ENCODE measurements at places on chromosomes 3 and 15.

DNA sequence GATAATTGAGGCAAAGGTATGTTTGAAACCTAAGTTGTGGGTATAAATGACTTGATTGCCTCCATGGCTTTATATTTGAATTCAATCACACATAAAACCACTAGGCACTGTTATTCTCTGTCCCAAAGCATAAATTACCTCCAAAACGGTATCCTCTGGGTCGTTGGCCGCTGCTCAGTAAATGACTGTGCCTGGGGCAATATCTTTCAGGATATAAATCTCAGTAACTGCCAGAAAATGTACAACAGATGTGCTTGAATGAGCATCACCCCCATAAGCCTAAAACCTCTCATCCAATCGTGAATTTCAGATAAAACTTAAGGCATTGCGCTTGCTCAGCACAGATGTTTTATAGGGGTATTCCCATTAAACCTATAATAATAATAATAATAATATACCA is 19.0 kb upstream of the C3orf49 start:
- DNase-seq: no peak

- no peak for DNase-seq
These were observed 72.0 kb upstream of the RASGRP1 start for GRCh38 chr15:38636597-38636996.

- DNase-seq: no peak
These were observed 521.2 kb upstream of the GOLIM4 start for GRCh38 chr3:168616915-168617314.

DNA sequence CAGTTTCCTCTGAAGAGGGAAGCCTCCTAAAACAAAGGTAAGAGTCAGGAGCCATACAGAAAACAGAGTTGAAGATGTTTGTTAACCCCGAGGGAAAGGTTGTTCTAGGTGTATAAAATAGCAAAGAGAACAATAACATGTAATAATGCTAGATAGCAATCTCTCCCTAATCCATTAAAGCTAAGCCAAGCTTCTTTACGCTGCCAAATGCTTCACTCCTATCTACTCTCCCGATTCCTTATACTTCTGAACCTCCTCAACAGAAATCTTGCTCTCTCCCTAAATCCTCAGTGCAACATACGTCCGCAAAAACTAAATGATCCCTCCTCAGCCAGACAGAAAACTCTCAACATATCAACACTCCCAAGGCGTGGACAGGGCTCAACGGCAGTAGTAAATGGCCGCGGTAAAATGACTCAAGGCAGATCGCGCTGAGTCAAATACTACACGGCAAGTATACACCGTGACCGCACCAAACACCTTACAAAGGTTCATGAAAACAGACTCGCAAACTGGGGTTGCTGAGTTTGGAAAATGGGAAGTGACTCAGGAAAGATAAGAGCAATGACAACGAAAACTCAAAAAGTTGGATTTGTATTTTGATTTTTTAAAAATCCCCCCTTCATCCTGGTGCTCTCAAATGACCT is 682 bp downstream of the CLDND1 start:
- peak; percentile 18 for DNase-seq

DNA sequence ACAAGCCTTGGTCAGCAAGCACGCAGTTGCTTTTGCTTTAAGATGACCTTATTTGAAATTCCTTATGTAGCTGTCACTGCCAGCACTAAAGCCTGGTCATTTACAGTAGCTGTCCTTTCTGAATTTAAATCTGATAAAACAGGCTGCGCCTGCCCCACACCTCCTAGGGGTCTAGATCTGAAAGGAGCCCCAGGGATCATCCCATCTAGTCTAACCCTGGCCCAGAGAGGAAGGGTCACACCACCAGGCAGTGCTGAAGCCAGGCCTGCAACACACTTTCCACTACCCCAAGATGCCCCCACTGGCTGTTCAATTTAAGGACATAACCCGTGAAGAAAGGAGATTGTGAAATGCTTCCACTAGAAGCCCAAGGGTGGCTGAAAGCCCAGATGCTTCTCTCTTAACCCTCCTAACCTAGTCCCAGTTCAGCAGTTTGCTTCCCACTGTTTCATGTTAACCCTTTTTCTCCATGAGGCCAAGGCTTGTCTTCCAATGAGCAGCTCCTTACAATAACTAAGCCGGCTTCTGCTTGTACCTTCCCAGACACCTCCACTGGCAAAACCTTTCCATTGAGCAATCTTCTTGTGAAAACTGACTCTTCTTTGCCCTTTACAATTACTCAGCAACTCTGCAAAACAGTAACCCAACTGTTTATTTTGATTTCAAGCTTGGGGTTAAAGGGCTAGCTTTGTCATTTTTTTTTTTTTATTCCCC is 198.9 kb upstream of the LPP start:
- DNase-seq: no peak

- DNase-seq: no peak
These were observed 23.8 kb upstream of the RPL29 start for GRCh38 chr3:52019352-52020080.

DNA sequence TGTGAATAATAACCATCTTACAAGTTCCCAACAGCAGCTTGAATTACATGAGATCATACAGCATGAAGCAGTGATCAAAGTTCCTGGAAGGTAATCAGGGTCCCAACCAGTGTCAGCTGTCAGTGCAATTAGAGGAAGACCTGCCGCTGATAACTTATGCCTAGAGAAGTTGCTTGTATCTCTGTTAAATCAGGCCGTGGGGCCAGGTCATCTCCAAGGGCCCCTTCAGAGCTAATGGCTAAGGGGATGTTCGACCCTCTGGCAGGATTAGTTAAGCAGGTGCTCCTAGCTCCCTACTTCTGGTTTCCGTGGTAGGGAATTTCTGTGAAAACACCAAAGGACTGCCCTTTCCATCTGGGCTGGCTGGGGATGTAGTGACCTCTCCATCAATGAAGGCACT is 251.0 kb downstream of the FAM43A start:
- DNase-seq: no peak

DNA sequence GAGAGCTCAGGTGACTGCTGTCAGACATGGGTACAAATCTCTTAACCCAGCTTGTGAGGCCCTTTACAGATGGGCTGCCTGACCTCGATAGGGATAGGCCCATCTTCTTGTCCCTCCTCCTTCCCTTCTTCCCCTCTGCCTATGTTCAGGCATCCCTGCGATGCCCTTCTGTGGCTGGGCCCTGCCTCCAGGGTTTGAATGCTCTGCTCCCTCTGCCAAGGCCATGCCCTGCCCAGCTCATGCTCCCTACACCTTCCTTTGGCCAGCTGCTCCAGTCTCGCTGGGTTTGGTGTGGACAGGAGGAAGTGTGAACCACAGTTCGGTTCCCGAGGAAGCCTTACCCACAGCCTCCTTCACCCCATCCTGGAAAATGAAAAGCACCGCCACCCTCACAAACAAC is 4.3 kb downstream of the FYCO1 start:
- no peak for DNase-seq

GRCh38 chr15:58454950-58455401 is 23.2 kb downstream of the LIPC start:
- DNase-seq: no peak

DNA sequence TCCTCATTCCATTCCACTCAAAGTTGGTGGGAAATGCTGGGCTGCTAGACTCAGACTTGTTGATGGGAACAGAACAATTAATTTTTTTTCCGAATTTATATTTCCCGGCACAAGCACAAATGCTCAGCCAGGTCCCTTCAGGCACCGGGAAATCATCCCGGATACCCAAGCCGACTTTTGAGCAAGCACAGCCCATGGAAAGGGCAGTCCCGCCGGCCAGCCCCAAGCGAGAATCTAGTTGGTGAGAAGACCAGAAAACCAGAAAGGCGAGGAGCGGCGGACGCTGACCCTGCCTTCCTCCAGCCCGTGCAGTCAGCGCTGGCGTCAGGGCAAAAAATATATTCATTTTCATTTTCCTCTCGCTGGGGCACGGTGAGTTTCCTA is 763 bp upstream of the ZIC4 start:
- DNase-seq: no peak

DNA sequence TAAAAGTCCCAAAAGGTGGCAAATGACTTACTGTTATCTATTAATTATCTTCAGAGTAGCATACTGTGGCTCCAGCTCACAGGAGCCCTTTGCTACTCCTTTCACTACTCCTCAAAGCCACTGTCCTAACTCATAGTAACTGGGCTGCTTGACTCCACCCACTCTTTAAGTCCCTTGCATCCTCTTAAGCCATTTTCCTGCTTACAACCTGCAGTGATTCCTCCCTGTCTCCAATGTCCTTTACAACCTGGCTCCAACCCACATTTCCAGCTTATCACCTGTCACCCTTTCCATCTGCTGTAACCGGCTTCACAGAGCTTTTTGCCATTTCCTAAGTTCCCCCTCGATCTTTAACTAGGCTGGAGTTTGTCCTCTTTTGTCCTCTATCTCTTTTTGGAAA is 388.1 kb downstream of the FGF12 start:
- DNase-seq: no peak

DNA sequence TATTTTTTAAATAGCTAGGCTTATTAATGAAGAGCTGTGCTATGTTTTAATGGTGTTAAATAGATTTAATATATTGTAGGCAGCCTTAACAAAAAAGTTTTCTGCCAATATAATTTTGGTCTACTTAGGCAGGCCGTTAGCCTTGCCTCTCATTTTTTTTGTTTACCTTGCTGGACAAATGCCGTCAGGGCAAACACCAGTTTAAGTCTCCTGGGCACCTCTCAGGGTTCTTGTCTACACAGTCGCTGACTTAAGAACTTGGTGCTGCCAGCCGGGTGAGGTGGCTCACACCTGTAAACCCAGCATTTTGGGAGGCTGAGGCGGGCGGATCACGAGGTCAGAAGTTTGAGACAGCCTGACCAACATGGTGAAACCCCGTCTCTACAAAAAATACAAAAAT is 153.3 kb downstream of the ULK4 start:
- no peak for DNase-seq

GRCh38 chr15:39388118-39388517 is 192.8 kb upstream of the THBS1 start:
- no peak for DNase-seq

- no peak for DNase-seq
These were observed 91.0 kb upstream of the CHMP2B start for GRCh38 chr3:87136066-87136596.

DNA sequence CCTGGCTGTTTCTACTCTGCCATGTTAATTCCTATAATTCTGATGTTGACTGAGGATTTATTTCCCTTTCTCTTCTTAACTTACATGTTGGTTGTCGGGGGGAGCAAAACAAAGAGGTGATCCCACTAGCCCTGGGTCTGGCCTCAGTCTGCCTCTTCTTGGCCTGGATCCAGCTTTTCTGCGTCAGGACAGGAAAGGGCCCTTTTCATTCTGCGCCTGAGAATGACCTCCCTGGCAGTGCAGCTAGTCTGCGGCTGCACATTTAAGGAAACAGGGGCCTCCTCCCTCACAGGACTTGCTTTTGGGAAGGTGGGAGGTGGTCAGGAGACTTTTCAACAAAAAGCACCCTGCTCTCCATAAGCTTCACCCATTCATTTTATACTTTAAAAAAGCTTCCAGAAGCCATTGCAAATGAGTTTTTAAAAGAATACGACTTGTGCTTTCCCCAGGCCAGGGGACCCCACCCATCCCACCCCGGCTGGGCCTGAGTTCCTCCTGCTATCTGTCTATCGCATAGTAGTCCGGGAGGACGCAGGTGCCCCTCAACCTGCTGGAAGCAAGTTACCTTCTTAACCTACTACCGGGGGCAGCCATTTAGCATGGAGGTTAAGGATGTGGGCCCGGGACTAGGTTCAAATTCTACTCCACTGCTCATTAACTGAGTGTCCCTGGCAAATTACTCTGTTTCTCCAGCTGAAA is 21.3 kb upstream of the EHD4 start:
- no peak for DNase-seq

GRCh38 chr15:98063871-98064270 is 103.4 kb downstream of the ARRDC4 start:
- DNase-seq: no peak

GRCh38 chr3:101010296-101010695 is 17.1 kb upstream of the ABI3BP start:
- no peak for DNase-seq

DNA sequence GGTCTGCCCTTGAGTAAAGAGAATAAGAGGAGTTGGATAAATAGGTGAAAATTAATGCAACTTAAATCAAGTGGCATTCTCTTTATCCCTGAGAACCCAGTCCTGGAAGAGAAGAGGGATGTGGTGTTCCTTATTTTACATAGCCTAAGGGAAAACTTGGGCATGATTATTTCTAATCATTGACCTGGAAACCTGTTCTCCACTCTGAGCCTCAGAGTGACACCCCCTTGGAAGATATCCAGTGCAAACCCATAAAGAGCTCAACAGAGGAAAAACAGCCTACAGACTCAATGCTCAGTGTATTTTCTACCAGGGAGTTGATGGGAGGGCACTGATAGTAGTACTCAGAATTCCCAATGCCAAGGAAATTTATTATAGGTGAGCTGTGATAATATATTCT is 22.0 kb downstream of the SLC15A2 start:
- no peak for DNase-seq

GRCh38 chr3:128727996-128728395 is 2.0 kb downstream of the RAB7A start:
- DNase-seq: no peak

DNA sequence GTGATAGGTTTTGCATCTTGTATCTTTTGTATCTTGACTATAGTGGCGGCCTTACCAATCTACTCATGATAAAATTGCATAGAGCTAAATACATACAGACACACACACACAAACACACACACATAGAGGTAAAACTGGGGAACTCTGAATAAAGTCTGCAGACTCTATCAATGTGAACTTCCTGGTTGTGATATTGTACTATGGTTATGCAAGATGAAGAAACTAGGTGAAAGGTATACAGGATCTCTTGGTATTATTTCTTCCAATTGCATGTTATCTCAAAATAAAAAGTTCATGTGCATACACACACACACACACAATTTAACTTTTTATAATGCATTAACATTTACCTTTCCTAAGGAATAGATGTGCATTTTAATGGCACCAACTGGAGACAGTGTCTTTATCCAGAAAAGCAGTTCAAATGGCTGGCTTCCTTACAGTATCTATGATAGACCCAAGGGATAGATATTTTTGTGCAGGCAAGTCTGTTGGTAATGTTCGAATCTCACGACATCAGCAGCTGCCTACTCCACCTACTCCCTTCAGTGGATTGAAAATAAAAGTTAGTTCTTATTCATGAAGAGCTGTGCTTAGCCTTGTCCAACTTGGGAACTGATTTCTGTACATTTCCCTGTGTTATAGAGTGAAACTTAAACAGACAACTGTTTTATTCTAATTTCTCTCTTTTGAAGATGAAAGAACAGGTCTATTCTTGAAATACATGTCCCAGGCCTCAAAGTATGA is 46.9 kb upstream of the SPRED1 start:
- DNase-seq: no peak

DNA sequence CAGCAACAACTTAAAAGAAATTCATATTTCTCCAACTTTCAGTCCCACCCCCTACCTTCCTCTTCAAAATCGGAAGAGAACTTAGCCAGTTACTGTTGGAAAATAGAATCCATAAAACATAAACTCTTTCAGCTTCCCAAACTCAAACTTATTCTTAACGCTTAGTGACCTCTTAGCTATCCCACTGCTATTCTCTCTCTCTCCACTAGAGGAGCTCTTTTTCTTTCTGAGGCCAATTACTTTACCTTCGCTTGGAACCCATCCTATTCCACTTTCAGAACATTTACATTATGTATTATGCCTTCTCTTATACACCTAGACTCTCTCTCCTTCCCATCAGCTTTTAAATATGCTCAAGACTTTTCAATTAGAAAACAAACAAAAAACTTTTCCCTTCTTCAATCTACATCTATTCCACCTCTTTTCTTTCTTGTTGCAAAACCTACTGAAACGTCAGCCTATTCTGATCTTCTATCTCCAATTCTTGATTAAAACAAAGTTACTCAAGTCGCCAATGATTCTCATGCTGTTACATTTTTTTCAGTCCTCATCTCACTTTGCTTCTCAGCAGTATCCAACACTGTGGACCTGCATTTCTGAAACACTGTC is 13.4 kb upstream of the GHSR start:
- peak; percentile 55 for DNase-seq

- no peak for DNase-seq
These were observed 45.9 kb upstream of the APEH start for GRCh38 chr3:49628249-49628648.
